ENCODE measurements at places on chromosomes 2 and 18.
A peak's percentile ranks its signal among the peaks of the same experiment; 100 is the strongest.

GRCh38 chr2:160097326-160097725, 34.9 kb upstream of the PLA2R1 start:
- DNase-seq, result no peak

DNA sequence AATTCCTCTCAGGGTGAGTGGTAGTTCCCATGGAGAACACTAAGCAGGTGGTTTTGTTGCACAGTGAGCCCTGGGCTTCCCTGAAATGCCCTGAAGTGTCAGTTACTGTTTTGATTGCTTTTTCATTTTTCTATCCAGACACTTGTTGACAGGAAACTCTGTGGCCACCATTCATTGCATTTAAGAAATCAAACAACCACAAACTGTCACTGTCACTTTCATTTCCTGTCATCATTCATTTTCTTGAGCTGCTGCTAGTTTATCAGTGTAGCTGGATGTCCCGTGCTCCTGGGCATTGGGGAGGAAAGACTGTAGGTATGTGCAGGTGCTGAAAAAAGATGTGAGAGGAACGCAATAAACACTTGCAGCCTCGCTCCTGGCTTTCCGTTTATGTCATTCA, 891.6 kb upstream of the ZEB2 start:
- no peak for DNase-seq

DNA sequence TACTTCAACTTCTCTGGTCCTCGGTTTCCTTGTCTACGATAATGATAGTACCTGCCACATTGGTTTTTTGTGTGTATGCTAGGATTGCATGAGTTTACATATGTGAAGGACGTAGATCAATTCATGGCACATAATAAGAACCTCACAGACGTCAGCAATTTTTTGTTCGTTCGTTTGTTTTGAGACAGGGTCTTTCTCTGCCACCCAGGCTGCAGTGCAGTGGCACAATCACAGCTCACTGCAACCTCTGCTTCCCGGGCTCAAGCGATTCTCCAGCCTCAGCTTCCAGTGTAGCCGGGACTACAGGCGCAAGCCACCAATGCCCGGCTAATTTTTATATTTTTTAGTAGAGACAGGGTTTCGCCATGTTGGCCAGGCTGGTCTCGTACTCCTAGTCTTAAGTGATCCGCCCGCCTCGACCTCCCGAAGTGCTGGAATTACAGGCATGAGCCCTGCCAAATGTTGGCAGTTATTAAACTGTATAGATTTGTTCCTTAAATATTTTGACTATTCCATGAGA, 756 bp upstream of the SLC35F5 start:
- no peak for DNase-seq

GRCh38 chr2:85145116-85145820, 12.1 kb downstream of the TCF7L1 start:
- no peak for DNase-seq

DNA sequence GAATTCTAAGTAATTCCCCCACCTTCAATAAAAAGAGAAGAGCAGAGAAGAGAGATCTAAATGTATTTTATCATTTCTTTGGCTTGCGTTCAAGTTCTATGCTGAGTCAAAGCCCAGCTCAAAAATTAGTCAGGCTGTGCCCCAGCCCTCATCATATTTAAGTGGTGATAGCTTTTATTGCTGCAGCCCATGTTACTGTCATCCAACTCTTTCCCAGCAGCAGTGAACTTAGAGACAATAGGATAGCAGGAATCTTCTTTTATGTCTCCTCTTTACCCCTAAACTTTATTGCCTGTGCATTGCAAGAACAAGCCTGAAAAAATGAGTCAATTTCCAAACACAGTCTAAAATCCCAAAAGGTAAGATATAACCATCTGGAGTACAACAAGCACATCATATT, 1599.3 kb upstream of the PIK3C3 start:
- no peak for DNase-seq

- no peak for DNase-seq
These were observed 23.6 kb upstream of the ID2 start for GRCh38 chr2:8658064-8658862.

GRCh38 chr2:158602027-158602426, 145.3 kb downstream of the PKP4 start:
- no peak for DNase-seq

- no peak for DNase-seq
These were observed 18.4 kb upstream of the B3GNT2 start for GRCh38 chr2:62177392-62178049.

DNA sequence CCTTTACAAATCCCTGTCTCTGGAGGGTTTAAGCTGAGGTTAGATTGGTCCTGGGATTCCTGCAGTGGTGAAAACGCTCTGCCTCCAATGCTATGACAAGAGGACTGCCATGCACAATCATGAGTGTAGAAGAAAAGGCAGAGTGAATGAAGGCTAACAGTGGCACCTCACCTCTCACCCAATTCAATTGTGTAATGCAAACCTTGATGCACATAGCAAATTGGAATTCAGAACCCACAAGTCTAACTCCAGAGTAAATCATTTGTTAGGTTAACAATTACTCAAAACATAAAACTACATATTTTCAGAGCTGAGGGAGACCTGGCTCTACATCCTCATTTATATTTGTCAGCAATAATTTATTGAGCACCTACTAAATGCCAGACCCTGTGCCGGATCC, 1.8 kb downstream of the TGFBRAP1 start:
- DNase-seq, result no peak

GRCh38 chr2:37323176-37323780, 1.4 kb downstream of the PRKD3 start:
- DNase-seq, result no peak

GRCh38 chr2:11509657-11510360, 24.0 kb upstream of the GREB1 start:
- no peak for DNase-seq

GRCh38 chr2:111958901-111959300, 60.5 kb downstream of the MERTK start:
- DNase-seq, result no peak

DNA sequence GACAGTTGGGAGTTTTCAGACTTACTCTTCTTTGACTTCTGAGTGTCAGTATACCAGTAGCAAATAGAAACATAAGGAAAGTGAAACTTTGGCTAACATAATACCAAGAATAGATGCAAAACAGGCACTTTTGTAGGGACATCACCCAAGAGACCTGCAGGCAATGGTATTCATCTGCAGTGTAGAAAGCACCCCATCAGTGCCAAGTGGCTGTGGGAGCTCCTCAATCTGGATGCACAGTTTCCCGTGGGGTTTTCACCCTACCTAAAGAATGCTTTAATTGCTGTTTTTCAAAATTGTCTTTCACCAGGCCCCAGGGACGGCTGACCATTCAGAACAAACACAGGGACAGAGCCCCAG, 96.6 kb upstream of the GPR45 start:
- no peak for DNase-seq

DNA sequence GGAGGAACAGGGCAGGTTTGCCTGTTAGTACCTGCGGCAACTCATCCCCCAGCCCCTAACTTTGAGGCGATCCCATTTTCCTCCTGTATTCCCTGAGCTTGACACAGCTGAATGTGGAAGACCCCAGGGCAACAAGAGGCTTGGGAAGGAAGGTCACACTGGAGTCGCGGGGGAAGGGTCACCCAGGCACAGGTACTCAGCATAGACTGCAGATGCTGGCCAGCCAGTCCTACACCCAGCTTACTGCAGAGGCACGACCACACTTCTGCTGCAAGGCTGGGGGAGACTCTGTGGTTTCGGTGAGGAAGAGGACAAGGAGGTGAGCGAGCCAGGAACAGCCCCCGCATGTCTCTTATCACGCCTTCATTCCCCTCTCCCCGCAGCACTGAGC, 91.5 kb downstream of the MALT1 start:
- DNase-seq, result no peak

GRCh38 chr2:71991397-71991796, 156.3 kb downstream of the CYP26B1 start:
- no peak for DNase-seq

- DNase-seq, result no peak
These were observed 15.7 kb upstream of the MAT2A start for GRCh38 chr2:85523062-85523902.

DNA sequence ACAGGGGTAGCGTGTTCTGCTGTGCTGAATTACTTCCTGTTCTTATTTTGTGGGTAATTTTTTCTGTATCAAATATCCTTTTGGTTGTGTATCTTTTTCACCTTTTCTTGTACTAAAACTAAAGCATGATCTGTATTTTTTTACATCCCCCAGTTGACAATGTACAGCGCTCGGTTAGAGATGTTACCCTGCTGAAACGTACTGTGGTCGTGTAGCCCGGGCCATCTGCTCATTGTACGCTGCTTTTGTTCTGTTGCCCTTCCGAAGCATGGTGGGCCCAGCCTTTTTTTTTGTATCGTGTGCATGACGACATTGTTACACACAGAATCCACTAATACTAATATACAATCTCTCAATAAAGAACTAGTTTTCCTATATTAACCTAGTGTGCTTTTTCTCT, 233.1 kb downstream of the HAUS1 start:
- peak; percentile 56 for DNase-seq

DNA sequence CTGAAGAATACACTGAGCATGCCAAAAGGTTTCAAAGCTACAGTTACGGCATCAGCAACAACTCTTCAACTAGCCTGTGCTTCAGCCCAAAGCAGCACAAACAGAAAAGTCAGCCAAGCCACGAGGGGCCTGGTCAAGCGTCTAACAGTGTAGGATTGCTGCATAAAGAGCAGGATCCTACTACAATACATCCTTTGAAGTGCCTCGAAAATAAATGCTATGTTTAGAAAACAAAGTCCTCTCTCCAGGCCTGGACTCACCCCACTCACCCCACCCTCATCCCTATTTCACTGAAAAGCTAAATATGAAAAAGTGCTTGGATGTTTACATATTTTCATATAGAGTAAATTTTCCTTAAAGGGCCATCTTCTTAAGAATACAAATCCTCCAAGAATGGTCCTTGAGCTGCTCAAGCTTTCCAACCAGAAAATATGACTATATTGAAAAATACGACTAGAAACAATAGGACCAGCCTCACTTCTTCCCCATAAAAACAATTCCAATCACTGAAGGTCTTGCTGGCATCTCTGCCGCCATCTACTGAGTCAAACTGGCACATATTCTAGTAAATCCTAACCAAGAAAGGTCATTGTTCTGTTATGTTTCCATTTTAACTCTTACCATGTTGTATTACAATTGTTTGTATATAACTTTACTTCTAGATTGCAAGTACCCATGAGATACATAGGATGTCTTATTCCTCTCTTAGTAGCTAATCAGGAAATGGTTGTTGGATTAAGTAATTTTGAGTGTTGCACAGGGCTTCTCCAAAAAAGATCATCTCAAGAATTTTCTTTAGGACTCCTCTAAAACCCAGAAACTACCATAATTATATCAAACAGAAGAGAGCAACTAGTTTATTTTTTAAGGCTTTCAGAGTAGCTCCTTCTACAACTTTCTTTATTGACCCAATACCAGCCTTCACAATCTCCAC, 63.6 kb downstream of the CLHC1 start:
- DNase-seq, result peak; percentile 58

DNA sequence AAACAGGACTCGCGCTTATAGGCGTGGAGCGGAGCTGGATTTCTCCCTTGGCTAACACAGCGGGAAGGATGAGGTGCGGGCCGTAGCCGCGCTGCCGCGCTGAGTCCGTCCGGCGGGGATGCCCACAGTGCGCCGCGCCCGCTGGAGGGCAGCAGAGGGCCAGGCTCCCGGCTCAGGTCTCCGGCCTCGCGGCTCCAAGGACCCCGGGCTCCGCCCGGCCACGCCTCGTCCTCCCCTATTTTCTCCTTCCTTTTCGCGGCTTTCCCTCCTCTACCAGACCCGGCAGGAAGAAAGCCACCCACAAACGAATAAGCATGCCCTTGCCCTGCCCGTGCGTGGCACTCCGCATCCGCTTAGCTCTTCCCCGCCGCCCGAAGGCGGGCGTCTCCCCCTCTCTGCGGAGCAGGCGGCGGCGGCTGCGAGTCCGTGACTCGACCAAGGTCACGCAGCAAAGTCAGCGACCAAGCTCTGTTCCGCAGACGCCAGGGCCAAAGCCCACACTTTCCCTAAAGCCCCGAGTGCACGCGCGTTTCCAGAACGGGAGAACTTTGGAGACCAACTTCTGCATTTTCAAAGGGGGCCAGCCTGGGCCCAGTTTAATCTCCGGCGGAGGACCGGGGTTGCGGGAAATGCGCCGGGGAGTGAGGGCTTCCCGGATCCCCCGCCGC, 48.5 kb downstream of the KCNIP3 start:
- DNase-seq, result peak; percentile 67

DNA sequence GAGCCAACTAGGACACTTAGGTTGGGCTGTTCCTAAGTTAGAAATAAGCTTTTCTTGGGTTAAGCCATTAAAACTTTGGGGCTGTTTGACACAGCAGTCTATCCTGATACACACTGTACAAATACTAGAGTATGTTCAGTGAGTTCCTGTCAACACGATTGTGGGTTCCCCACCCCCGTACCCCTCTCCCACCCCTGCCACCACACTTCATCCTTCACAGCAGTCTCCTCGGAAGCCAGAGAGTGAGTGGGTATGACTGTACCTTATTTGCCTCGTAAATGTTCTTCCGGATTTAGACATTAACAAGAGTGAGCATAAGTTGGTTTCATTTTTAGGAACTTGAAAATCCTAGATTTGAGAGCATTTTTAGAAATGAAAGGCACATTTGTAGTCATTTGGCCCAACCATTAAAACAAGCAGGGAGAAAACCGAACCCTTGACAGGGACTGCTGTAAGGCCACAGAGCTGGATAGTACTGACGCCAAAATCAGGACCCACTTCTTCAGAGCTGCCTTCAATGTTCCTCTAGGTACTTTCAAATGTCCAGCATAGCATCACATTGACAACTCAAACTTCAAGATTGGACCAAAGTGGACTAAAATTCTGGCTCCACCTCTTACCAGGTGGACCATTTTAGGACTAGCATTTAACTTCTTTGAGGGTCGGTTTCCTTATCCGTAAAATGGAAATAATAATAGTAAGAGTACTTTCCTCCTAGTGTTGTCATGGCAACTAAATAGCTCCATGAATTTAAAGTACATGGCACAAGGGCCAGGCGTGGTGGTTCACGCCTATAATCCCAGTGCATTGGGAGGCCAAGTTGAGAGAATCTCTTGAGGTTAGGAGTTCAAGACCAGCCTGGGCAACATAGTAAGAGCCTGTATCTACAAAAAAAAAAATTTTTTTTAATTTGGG, 166.3 kb upstream of the SERTAD2 start:
- DNase-seq, result no peak

DNA sequence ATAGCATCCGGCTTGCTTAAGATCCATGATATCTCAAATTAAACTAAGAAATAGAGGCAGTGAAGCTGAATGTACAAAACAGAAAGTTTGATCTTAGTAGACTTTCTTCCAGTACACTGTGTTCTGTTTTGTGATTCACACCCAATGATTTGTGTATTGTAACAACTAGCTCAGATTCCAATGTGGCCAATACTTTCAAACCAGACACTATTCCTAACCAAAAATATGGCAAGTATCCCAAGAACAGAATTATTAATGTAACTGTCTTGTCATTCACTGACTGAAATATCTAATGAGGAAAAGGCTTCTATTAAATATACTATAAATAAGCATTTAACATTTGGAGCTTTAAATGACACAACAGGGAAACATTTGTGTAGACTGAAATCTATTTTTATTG, 299.1 kb downstream of the NRXN1 start:
- DNase-seq, result no peak

DNA sequence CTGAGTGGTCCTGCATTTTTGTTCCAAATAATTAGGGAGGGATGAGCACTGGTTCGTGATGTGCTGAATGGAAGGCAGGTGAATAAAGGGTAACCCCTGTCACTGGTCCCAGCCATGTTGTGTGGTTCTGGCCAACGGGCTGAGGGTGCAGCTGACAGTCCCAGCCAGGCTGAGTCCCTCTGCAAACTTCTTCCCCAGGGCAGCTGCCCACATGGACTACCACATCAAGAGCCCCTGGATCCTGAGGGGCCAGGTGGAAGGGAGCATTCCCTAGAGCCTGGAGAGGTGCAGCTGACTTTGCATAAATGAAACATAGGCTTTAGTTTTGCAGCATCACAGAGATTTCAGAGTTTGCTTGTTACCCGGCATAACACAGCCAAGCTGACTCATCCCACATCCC, 219.8 kb upstream of the MYT1L start:
- DNase-seq, result no peak

Data from SK-N-DZ (cell line).